ENCODE measurements at places on chromosomes 5 and 9. TPM values are rescaled to one million over a fixed set of nuclear protein-coding genes. Genes with fewer than 3 reads are reported as not detected.

Gene PTPRD
- total RNA-seq, result 29.4 TPM

Gene CCNI2
- not detected for total RNA-seq

Gene SLC46A2
- not detected for total RNA-seq

Gene PIP5KL1
- total RNA-seq, result 0.40 TPM

Gene OR1L6
- total RNA-seq, result not detected

Gene GPR21
- 0.55 TPM for total RNA-seq

Gene PCDHGA10
- 2.2 TPM for total RNA-seq

Gene ACTBL2
- total RNA-seq, result not detected

Gene TMEM171
- 0.98 TPM for total RNA-seq

Gene RELL2
- 0.96 TPM for total RNA-seq

Gene MAMDC2
- total RNA-seq, result 0.48 TPM

Gene C9
- 1,159 TPM for total RNA-seq

Gene IL4
- total RNA-seq, result not detected

Gene PLK2
- 12.3 TPM for total RNA-seq

Gene GADD45G
- total RNA-seq, result 17.5 TPM

Gene TMEM252
- not detected for total RNA-seq

Gene GRM6
- not detected for total RNA-seq

Gene MRPL41
- 100 TPM for total RNA-seq

- DNase-seq, result no peak
Observed at GRCh38 chr5:149549461-149550267, 1.6 kb downstream of the CSNK1A1 start.

DNA sequence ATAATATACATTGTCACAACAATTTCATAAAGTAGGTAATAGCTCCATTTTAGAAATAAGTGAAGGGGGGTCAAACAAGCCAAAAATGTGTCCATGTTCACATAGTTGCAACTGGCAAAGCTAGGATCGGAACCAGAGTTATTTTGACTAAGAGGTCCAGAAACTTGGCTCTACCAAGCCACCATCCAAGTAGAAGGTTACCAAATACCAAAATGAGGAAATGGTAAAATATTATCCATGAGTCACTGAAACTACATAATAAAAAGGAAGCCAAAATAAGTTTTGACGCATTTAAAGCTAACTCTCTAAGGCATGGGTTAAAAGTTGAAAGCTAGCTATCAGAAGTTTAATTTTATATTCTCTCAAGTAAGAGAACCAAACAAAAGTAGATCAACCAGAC, 886.9 kb upstream of the DMAC1 start:
- DNase-seq, result no peak

DNA sequence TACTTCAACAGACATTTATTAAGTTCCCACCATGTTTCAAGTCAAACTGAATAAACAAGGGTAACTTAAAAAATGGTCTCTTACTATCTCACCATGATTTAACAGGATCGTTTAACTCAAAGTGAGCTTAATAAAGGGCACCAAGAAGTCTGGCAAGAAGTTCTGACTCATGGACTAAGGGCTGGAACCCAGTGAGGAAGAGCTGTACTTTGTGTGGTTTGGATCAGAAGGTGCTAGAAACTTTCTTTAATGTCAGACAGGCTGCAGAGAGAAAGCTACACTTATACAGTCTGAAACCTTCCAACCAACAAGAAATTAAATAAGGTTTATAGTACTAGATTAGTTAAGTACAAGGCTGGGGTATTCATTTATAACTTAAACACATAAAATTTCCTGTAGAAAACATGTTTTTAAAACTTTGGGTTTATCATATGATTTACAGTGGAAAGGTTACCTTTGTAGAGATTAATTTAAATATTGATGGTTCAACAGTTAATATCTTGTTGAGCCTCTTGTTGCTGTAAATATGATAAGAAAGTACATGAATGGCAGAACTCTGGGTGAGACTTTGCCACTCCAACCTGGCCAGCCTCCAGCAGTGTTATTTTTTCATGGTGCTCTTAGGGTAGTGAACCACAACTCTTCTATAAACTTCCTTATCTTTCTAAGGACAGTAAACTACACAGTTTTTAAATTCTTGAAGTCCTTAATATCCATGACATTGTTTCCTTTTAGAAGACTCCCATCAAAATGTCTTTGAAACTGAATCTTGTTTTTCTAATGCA, 162.8 kb downstream of the MAN2A1 start:
- no peak for DNase-seq

GRCh38 chr5:61738446-61738845, 406.4 kb downstream of the ZSWIM6 start:
- no peak for DNase-seq

- DNase-seq, result no peak
Observed at GRCh38 chr5:124721229-124721735, 25.2 kb downstream of the ZNF608 start.

DNA sequence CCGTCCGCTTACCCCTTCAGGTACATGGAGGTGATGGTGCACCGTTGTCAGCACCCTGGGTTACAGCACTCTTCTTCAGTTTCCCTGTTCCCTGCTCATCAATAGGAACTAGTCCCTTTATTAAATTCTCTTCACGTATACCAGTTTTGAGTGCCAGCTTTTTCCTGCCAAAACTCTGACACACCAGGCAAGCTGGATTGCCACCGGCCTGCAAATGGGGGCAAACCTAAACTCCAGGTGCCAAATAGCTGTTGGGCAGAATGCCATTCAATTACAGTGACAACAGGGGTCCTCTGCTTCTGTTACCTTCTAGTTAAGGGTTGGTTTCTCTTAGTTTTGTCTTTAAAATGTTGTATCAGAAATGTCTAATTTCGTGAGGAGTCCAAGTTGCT, 400.4 kb downstream of the OSTF1 start:
- no peak for DNase-seq

GRCh38 chr9:87546704-87547103, 49.0 kb downstream of the DAPK1 start:
- no peak for DNase-seq

DNA sequence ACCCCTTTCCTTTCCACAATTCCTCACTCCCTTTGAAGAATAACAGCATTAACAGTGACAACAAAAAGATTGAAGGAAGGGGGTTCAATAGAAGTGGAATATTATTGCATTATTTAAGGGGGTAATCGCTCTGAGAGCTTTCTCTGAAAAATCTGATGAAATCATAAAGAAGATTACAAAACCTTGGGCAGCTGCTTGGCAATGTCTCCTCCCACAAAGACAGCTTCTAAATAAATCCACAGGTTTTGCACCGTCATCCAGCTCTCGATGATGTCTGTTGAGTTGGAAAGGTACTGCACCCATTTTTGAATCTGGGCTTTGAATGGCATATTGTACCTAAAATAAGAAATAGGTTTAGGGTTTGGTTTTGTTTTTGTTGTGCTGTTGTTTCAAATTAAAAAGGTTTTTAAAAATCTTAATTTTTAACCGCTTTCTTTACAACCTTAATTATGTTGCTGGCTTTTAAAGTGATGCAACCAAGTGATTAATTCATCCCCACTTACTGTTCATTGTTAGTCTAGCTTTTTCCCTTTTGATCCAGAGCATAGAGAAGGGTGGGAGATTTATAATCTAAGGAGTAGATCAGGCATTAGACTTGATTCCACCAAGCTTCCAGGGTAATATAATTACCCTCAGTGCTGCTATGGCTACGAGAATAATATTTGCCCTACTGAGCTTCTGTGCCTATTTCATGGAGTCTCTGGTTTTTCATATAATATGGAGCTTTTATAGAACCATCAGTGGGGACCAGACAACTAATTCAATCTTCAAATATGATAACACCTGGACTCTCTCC, 85.0 kb downstream of the DNAH5 start:
- DNase-seq, result no peak

- no peak for DNase-seq
Observed at GRCh38 chr9:95731876-95732275, 143.6 kb upstream of the ERCC6L2 start.

GRCh38 chr9:106419829-106420228, 443.1 kb upstream of the ZNF462 start:
- no peak for DNase-seq

DNA sequence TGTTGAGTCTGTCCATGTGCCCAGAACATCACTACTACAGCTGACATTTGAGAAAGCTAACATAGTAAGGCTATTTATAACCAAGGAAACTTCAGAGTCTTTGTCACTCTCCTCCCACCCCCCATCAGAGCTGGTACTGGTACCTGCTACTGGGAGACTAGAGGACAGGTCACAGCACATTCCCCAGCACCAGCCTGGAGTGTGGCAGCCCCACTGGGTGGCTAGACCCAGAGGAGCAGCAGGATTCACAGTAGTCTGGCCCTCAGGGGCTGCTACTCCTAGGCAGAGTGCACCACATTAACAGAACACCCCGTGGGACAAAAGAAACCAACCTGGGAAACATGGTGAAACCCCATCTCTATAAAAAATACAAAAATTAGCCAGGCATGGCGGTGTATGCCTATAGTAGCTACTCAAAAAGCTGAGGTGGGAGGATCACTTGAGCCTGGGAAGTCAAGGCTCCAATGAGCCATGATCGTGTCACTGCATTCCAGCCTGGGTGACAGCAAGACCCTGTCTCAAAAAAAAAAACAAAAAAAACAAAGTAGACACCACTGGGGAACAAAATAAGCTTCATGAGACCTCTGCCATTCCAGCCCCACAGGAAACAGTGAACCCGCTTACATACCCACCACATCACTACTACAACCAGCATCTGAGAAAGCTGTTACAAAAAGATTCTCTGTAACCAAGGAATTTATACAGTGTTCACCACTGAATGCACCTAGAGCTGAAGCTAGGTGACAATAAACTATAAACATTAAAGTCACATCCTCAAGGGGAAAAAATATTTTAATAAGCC, 26.3 kb upstream of the PTGER4 start:
- no peak for DNase-seq

- DNase-seq, result no peak
Observed at GRCh38 chr5:146291421-146292074, 47.1 kb upstream of the POU4F3 start.

DNA sequence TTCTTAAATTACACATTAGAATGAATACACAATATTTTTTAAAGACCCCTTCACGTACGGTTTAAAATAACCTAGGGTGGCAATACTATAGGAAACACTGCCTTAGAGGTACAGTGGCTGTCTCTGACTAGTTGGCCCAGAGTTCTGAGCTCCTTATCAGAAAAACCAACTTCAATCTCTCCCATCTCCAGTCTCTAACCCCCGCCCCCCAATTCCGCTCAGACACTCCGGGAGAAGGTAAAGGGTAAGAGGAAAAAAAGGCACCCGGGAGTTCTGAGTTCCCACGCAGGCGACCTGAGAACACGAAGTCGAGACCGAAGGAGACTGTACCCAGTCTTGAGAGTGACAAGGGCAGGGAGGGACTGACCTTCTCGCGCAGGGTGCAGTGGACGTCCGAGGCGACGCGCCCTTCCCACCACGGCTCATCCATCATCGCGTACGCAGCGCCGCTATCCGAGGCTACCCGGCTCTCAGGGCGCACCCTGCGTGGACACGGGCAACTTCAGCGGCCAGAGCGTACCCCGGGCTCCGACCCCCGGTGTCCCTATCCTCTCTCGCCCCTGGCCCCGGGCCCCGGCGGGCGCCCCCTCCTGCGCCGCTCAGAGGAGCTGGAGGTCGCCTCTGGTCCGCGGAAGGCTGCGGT, 752 bp downstream of the CCNJL start:
- no peak for DNase-seq

DNA sequence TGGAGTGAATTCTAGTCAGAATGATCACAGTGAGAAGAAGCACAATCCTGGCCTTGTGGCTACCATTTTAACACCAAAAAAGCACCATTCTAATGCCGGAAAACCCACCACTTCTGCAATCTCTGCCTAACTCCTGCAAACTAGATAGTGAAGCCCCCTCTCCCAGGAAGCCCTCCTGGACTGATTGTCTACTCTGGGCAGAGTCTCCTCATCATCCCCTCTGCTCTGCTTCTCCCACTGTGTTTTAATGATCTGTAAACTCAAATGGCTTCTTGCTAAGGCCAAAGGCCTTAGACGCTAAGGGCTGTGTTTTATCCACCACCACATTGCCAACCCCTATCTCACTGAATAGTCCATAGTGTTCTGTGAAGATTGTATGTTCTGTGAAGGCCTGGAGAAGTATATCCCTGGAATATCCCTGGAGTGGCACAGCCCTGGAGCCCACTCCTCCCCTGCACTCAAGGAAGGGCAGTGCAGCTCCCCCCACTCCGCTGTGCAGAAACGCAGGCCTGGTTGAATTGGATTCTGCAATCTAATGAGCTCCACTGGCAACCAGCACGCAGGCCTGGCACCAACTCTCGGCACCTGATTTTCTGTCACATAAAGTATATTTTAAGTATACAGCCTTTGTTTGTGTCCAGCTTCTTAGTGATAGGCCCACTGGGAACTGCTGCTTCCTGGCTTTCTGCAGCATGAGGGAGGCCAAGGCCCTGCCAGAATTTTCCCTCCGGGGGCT, 126.3 kb downstream of the ATPSCKMT start:
- DNase-seq, result no peak

GRCh38 chr5:98604721-98605425, 168.6 kb upstream of the RGMB start:
- no peak for DNase-seq

GRCh38 chr9:122213589-122214413, 15.0 kb downstream of the LHX6 start:
- DNase-seq, result no peak

GRCh38 chr5:158014372-158014771, 155.4 kb upstream of the CLINT1 start:
- no peak for DNase-seq

DNA sequence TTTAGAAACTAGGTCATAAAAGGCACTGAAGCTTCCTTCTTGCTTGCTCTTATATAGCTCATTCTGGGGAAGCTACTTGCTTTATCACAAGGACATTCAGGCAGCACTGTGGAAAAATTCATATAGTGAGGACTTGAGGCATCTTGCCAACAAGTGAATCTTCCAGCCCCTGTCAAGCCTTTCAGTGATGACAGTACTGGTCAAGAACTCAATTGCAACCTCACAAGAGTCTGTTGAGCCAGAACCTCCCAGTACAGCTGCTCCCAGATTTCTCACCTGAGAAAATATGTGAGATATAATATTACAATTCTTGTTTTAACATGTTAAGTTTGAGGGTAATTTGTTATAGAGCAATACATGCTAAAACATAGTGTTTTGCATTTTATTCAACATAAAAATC, 2011.0 kb upstream of the NUDT12 start:
- no peak for DNase-seq

GRCh38 chr5:116525674-116526073, 48.9 kb downstream of the SEMA6A start:
- no peak for DNase-seq

GRCh38 chr9:68728731-68729130, 23.7 kb downstream of the PIP5K1B start:
- no peak for DNase-seq

DNA sequence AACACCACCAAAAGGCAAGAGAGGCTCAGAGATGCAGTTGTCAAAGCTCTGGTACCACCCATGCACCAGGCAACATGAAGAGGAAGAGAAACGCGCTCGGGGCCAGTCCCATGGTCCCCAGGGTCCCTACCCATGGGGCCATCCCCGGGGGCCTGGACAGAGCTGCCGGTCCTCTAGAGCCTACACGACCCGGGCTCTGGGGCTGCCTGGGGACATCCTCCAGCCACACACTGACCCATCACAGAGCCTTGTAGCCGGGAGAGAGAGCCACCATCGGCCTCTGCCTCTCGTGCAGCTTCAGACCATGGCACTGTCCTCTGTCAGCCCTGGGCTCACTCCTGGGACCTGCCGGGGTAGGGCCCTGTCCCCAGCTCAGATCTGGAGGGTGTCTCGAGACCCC, 23.7 kb downstream of the VAV2 start:
- no peak for DNase-seq
